ENCODE measurements at places on chromosomes 16 and 17.

GRCh38 chr16:10870808-10871156 lies 6.2 kb upstream of the CIITA start:
- DNase-seq, result no peak

DNA sequence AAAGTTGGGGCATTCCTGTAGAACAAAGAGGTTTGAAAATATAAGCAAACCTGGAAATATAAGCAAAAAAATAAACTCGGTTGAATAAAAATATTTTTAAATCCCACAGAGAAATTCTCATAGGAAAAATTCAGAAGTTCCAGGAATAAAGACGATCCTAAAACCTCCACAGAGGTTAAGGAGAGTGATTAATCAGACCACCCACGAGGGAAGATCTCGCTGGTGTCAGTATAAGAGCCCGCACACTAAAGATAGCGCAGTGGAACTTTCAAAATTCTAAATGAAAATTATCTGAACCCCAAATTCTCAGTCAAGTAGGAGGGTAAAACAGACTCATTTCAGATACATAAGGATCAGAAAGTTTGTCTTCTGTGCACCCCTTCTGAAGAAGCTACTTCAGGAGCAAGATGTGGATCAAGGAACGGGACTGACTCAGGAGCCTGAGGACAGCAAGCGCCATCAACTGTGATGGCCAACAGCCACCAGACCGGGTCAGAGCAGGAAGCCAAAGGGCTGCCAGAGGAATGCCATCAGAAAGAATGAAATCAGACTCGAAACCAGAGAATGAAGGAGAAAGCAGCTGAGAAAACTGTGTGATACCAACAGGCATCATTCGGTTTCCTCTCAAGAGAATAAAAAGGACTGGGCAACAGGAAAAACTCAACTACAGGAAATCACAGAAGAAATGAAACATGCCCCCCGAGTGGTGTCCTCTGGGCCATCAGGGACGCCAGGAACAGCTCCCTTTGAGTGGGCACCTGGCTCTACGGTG lies 66.9 kb downstream of the CYTH1 start:
- DNase-seq, result no peak

GRCh38 chr16:83964684-83965443 lies 3.2 kb upstream of the NECAB2 start:
- DNase-seq, result no peak

DNA sequence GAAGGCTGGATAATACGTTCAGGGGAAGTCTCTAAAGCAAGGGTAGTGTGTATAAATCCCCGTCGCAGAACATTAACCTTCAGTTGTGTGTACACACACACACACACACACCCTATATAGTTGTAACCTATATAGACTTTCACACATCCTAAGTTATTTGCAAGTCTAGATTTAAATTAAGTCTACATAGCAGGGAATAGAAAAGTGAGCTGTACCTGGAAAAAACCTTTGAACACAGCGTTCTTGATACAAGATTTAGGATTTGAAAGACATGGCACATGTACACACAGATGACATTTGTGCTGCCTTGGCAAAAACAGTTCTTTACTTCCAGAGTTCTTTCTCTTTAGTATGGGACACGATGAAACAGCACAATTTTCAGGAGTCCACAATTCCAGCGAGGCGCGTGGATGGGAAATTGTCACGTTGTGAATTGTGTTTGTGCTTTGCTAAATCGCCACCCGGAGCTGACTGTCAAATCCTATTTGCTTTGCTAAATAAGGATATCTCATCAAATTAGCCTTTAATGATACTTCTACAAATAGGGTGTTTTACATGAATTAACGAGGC lies 233.9 kb downstream of the MRTFB start:
- DNase-seq, result no peak

GRCh38 chr17:82979718-82980117 lies 99.7 kb upstream of the METRNL start:
- DNase-seq, result no peak

GRCh38 chr16:70391881-70392481 lies 45.3 kb downstream of the DDX19A start:
- DNase-seq, result no peak

- no peak for DNase-seq
Measured at GRCh38 chr17:55654022-55654421, 68.6 kb downstream of the TMEM100 start.

GRCh38 chr17:39652587-39653315 lies 12.4 kb upstream of the TCAP start:
- DNase-seq, result no peak

DNA sequence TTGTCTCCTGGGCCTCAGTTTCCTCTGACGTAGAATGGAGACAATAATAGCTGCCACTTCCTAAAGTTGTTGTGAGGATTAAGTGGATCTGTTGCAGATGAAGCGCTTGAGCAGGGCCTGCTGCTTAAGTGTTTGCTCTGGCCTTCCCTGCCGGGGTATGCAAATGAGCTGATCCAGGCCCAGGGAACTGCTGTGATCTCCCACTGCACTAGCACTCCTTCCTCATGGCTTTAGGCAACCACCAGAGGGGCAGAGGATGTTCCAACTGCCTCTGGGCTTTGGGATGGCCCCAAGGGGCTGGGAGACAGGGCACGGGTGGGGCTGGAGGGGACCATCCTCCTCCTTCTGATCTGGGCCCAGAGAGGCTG lies 6.2 kb downstream of the SBK1 start:
- DNase-seq, result no peak

DNA sequence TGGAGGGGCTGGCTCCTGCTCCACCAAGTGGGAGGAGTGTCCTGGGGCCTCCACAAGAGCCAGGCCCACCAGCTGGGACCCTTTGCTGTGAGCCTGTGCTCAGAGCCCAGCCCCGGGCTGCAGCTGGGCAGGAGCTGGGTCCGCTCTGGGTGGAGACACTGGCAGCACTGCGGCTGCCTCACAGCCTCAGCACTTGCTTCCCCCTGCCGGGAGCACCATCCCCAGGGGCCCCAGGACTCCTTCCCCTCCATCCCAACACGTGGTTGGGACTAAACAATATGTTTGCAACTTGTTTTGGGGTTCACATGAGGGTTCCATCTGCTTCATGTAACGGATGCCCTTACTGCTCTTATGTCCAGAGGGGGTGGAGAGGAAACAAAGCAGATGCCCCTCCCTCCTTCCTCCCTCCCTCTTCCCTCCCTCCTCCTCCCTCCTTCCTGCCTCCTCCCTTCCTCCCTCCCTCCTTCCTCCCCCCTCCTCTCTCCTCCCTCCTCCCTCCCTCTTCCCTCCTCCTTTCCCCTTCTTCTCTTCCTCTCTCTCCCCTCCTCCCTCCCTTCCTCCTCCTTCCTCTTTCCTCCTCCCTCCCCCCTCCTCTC lies 16.3 kb upstream of the CBFA2T3 start:
- no peak for DNase-seq

- no peak for DNase-seq
Measured at GRCh38 chr17:63819585-63820537, 7.4 kb upstream of the PSMC5 start.

- no peak for DNase-seq
Measured at GRCh38 chr17:80812362-80813088, 179.1 kb upstream of the CHMP6 start.

GRCh38 chr17:39151150-39151942 lies at the start of gene PLXDC1:
Gene PLXDC1 (minus strand): TSS chr17:39151637. CDS start chr17:39151437, 200 bp downstream.
- no peak for DNase-seq

DNA sequence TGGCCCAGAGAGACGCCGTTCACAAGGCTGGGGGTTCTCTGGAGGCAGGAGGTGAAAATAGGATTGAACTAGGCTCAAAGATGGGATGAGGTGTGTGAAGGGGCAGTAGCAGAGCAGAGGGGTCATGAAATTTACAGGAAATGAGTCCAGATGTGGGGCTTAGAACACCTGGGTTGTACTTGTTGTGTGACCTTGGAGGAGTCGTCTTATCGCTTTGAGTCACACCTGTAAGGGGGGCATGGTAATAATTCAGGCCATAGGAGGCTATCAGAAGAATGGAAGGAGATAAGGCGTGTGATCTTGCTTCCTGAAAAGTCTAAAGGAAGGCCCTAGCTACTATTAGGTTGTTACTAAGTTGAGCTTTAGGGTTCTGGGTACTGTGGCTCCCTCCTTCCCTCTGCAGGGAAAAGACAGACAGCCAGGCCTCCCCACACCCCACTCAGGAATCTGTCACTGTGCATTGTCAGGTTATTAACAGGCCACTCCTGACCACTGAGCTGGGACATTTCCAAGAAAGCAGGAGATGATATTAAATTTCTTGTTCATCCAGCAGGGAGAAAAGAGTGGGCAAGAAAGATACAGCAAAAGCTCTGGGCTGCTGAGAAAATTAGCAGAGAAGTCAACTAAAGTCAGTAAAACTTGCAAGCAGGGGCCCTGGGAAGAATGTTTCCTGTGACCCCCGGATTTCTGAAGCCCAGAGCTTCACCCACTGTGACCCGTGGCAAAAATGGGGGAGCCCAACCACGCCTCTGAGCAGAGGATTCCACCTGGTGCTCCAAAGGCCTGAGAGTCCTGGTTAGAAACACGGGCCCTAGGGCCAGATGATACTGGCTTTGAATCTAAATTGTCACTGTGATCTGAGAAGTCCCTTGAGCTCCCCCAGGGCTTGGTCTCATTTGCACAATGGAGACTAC lies 6.0 kb upstream of the CDC42EP4 start:
- DNase-seq, result no peak

DNA sequence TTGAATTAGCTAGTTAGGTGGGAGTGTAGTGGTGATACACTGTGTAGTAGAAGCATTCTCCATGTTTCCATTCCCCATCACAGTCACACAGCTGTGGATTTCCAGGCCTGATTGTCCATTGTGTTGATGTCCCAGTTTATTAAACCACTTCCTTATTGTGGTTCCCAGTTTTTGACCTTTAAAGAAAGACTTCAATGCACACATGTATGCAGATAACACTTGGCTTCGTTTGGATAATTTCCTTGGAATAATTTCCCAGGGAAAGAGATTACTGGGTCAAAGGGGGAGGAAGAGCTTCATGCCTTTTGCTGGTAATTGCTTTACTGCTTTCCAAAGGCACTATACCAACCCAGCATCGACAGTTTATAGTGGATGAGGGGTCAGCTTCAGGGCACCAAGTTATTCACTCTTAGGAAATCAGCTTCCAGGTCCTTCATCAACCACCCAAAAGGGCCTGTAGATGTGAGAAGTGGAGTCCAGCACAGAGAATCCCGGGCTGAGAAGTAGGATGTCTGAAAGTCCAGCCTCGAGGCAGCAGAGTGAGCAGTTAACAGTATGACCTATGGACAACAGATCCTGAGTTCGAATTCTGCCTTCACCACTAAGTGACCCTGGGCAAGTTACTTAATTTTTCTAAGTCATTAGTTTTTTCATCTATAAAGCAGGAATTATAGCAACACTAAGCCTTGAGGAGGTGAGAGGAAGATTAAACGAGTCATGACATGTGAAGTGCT lies 31.3 kb upstream of the TNS4 start:
- no peak for DNase-seq

GRCh38 chr16:50462793-50463507 lies 85.2 kb upstream of the NKD1 start:
- no peak for DNase-seq

GRCh38 chr17:44384281-44384822 lies 5.1 kb downstream of the ITGA2B start:
- DNase-seq, result no peak

- DNase-seq, result no peak
Measured at GRCh38 chr16:50879873-50880695, 138.2 kb downstream of the CYLD start.

DNA sequence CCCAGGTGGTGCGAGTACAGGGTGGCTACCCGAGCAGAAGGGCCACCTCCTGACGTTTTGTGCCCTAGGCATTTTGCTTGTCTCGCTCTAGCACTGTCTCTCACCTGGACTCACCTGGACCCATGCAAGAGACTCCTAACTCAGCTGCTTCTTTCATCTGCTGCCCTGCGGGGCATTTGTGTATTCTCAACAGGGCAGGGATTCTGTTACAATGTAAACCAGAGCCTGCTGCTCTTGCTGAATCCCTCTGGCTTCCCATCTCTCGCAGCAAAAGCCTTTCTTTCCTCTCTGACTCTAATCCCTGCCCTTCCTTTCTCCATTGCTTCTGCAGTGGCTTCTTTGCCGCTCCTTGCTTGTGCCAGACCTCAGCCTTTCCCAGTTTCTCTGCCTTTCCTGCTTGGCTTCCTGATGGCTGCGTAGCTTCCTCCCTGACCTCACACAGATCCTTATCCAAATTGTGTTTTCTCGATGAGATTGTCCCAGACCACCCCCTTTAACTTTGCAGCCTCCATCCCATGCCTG lies 10.2 kb downstream of the ARSG start:
- no peak for DNase-seq

DNA sequence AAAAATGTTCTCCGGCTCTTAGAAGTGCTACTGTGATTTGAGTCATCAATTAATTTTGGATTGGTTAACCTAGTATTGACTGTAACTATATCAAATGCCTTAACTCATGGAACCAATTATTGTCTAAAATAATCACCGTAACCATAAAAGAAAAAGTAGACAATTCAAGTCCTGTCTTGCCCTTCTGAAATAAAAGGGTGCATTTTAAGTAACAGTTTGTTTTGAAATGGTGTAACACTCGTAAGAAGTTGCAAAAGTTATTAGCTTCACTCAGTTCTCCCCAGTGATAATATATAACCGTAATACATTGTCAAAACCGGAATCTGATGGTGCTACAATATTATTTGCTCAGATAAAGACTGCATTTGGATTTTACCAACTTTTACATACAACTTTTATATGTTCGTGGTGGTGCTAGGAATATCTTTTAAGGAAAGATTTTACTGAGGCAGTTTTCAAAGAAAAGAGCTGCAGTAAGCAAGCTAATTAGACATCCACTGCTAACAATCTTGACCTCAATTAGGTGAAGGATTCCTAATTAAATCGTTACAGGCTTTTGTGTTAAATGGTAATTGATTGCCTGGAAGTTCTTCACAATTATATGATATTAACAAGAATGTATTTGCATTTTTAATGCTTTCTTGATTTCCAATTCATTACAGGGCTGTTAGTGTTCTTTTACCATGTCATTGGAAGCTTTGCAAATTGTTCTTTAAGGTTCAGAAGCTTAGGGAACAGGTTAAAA lies 413.1 kb upstream of the MON1B start:
- DNase-seq, result no peak

DNA sequence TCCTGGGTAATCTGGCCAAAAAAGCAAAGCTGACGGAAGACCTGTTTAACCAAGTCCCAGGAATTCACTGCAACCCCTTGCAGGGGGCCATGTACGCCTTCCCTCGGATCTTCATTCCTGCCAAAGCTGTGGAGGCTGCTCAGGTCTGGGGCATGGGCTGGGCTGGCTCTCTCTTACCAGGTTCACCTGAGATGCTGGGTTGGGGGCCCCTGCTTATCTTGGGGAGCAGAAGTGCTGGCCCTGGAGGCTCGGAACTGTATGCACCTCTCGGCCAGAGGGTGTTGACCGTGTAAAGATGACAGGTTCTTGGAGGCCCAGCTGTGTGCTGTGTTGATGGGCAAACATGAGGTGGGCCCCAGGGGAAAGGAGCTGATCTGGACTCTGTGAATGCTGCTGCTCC lies 40.2 kb downstream of the GPT2 start:
- no peak for DNase-seq

GRCh38 chr17:10120749-10121148 lies 77.7 kb downstream of the GAS7 start:
- no peak for DNase-seq

- DNase-seq, result no peak
Measured at GRCh38 chr16:82761236-82761635, 134.5 kb downstream of the CDH13 start.

All from femur (tissue), 1 donor.